NCI-H2029 (cell line): ENCODE measurements at places on chromosomes 13 and 19.

DNA sequence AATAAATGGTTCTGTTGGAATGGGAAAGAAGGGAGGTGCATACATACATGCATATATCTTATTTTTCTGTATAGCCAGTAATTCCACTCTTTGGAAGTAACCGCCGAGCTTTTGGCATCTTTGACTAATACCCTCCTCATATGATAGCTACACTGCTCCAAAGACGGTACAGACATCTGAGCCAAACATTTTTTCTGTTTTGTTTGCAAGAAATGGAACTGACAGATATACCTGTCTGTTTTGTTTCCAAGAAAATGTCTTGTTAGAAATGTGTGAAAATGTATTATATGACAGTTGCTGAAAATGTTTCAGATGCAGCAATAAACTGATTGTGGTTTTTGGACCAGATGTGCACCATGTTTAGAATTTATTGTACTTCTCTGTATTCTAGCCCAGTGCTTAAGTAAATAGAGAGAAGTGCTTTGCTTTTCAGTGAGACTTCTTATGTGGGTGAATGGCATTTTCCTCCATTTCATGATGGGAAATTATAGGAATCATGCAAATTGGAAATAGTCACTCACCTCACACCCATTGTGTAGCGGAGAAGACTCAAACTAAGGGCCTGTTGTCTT, 396.9 kb downstream of the KCNRG start:
- DNase-seq, result no peak

GRCh38 chr19:11361037-11361770, 6.0 kb downstream of the PLPPR2 start:
- no peak for DNase-seq

GRCh38 chr19:46635920-46636761, at the start of gene GNG8:
GNG8 (minus strand) TSS chr19:46636202; CDS start chr19:46634682, 1,520 bp downstream.
- no peak for DNase-seq

DNA sequence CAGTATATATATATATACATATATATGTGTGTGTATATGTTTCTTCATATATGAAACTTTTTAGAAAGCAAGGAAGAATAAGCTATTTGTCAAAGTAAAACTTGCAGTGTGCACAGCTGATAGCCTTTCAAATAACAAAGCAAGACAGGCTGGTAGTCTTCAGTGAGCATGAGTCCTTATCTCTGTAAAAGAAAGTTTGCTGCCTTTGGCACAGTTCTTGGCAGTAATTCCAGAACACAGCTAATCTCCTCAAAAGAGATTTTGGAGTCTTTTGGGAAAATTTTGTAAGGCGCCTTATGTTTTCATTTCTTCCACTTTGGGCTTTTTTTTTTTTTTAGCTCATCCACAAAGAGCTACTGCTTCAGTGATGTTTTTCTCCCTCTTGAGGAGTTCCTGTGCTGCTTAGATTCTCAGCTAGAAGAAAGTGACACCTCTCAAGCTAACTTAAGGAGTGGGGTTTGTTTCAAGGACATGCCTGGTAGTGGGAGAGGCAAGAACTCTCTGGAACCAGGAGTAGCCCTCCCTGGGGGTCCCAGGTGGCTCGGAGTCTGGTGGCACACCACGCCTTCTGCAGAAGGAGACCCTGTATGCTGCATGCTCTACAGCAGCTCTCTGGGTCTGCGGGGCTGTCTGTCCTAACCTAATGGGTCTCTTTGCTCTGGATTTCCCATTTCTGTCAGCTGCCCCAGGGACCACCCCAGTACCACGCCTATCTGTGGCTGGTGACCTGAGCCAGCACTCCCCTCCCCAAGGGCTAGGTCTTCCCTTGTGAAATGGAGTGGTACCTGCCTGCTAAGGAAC, 58.8 kb downstream of the TNFRSF19 start:
- no peak for DNase-seq

GRCh38 chr19:8884416-8884815, 52.2 kb downstream of the MBD3L1 start:
- DNase-seq, result no peak

GRCh38 chr13:107124129-107124718, 556.3 kb upstream of the ARGLU1 start:
- no peak for DNase-seq

GRCh38 chr13:46492946-46493345, 60.0 kb upstream of the LRCH1 start:
- DNase-seq, result no peak

- DNase-seq, result peak; percentile 32
Measured at GRCh38 chr19:48745208-48745995, 1.3 kb downstream of the IZUMO1 start.

GRCh38 chr19:34172661-34173192, 423 bp downstream of the LSM14A start:
- DNase-seq, result no peak

DNA sequence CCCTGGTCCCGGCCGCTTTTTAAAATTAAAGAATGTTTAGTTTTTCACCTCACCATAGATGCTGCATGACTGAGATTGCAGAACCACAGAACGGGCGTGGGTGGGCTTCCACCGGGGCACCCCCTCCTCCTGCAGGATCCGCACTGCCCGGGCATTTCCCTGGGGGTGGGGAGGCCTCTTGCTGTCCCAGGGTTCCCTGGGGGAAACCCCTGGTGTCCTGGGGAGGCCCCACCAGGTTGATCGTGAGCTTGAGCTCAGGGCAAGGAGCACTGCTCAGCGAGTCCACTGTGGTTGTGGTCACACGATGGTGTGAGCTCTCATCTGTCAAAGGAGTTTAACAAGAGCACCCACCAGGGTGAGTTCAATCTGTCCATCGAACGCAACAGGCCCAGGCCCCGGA, 11.4 kb upstream of the TCF3 start:
- no peak for DNase-seq
